ENCODE measurements at places on chromosomes 7 and 10. TPM values are rescaled to one million over a fixed set of nuclear protein-coding genes. Genes with fewer than 3 reads are reported as not detected.

GRCh38 chr10:78072504-78072903 is 38.8 kb downstream of the RPS24 start:
- DNase-seq, result no peak
- no peaks in the 10 kb centered on the region for H3K36me3 ChIP-seq
- no peak overlapping the region for H3K4me3 ChIP-seq
- no peaks in the 10 kb centered on the region for H3K4me1 ChIP-seq

- no peaks in the 10 kb centered on the region for H3K36me3 ChIP-seq
- H3K4me3 ChIP-seq, result no peak overlapping the region
- no peaks in the 10 kb centered on the region for H3K4me1 ChIP-seq
Observed at GRCh38 chr10:10368951-10369576, 648.6 kb upstream of the CELF2 start.

Gene TUBB8
- total RNA-seq, result not detected

Gene AP5Z1
- 26.4 TPM for total RNA-seq

DNA sequence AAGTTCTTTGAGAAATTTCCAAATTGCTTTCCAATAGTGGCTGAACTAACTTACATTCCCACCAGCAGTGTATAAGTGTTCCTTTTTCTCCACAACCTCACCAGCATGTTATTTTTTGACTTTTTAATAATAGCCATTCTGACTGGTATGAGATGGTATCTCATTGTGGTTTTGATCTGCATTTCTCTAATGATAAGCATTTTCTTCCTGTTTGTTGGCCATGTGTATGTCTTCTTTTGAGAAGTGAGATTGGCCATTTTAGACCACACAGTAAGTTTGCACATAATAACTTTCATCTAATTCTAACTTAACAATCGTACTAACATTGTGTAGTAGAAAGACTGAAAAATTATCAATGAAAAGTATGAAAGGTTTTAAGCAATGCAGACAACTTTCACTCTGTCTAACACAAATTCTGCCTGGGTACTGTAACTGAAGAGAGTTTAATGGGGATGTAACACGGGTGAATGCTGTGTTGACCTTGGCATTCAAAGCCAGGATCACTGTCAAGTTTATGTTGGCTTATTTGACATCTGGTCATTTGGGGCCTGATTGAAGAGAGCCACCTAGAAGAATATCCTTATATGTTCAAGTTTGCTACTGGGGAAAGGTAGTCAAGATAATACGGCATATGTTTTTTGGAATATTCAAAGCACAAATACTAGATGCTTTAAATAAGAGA is 50.4 kb downstream of the FAM171A1 start:
- no peaks in the 10 kb centered on the region for H3K27me3 ChIP-seq
- H3K4me1 ChIP-seq, result peaks cover 7% of the 10 kb centered on the region
- H3K36me3 ChIP-seq, result no peaks in the 10 kb centered on the region

DNA sequence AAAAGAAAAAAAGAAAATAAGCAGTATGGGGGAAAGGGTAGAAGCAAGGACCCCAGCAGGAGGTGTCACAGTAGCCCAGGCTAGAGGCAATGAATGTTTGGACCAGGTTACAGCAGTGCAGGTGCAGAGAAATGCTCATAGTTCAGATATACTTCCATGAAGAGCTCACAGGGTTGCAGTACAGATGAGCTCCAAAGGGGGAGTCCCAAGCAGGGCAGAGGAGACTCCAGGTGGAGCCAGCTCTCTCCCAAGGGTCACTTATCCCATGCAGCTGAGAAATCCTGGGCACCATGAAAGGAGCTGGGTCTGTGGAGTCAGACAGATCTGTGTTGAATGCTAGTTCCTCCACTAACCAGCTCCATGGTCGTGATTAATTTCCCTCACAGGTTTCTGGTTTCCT is 174.9 kb downstream of the C7orf25 start:
- DNase-seq, result no peak
- H3K4me1 ChIP-seq, result no peaks in the 10 kb centered on the region
- H3K27ac ChIP-seq, result no peak overlapping the region
- no peaks in the 10 kb centered on the region for H3K36me3 ChIP-seq
- peaks cover 2% of the 10 kb centered on the region for H3K27me3 ChIP-seq

DNA sequence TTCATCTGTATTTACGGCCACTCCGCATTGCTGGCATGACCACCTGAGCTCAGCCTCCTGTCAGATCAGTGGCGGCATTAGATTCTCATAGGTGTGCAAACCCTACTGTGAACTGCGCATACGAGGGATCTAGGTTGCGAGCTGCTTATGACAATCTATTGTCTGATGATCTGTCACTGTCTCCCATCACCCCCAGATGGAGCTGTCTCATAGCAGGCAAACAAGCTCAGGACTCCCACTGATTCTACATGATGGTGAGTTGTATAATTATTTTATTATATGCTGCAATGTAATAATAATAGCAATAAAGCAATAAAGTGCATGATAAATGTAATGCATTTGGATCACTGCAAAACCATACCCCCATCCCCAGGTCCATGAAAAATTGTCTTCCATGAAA is 1172.9 kb upstream of the AUTS2 start:
- no peak overlapping the region for H3K4me3 ChIP-seq
- DNase-seq, result no peak
- no peaks in the 10 kb centered on the region for H3K4me1 ChIP-seq
- H3K27me3 ChIP-seq, result no peaks in the 10 kb centered on the region
- no peaks in the 10 kb centered on the region for H3K36me3 ChIP-seq
- no peak overlapping the region for H3K27ac ChIP-seq

DNA sequence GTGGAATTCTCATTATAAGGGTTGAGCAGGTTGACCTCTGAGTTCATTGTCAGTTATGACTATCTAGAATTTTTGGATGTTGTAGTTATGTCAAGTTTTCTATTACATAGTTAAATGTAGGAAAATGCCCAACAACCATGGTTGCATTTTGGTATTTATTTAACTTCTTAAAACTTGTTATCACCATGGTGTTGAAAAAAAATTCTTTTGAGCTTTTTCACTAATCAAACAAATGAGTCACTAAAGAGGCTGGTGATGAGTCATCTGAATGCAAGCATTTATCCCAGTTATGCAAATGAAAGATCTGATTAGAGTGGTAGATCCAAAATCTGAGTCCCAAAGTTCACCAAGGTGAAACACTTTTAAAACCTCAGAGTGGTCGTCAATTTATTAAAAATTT is 624.7 kb upstream of the IGFBP3 start:
- no peaks in the 10 kb centered on the region for H3K27me3 ChIP-seq
- no peak overlapping the region for H3K4me3 ChIP-seq

GRCh38 chr7:2210551-2211258 is 22.0 kb downstream of the MAD1L1 start:
- H3K27me3 ChIP-seq, result no peaks in the 10 kb centered on the region
- H3K4me1 ChIP-seq, result peaks cover 6% of the 10 kb centered on the region
- H3K27ac ChIP-seq, result no peak overlapping the region
- peaks cover 23% of the 10 kb centered on the region for H3K36me3 ChIP-seq
- no peak for DNase-seq

Gene ASIC3
- total RNA-seq, result 5.5 TPM

Gene SUV39H2
- 51.5 TPM for total RNA-seq

Gene CWF19L1
- 47.5 TPM for total RNA-seq

GRCh38 chr7:126718419-126718818 is 534.3 kb downstream of the GRM8 start:
- H3K4me1 ChIP-seq, result no peaks in the 10 kb centered on the region
- H3K27me3 ChIP-seq, result peaks cover 4% of the 10 kb centered on the region
- no peaks in the 10 kb centered on the region for H3K36me3 ChIP-seq

Gene PDK4
- total RNA-seq, result not detected

- H3K4me1 ChIP-seq, result no peaks in the 10 kb centered on the region
- H3K36me3 ChIP-seq, result no peaks in the 10 kb centered on the region
- no peak for DNase-seq
- H3K27me3 ChIP-seq, result no peaks in the 10 kb centered on the region
- no peak overlapping the region for H3K27ac ChIP-seq
- no peak overlapping the region for H3K4me3 ChIP-seq
Observed at GRCh38 chr7:10205696-10206095, 768.0 kb upstream of the PHF14 start.

GRCh38 chr10:109689785-109690184 is 233.5 kb downstream of the XPNPEP1 start:
- no peak overlapping the region for H3K27ac ChIP-seq
- no peak overlapping the region for H3K4me3 ChIP-seq
- no peaks in the 10 kb centered on the region for H3K4me1 ChIP-seq

DNA sequence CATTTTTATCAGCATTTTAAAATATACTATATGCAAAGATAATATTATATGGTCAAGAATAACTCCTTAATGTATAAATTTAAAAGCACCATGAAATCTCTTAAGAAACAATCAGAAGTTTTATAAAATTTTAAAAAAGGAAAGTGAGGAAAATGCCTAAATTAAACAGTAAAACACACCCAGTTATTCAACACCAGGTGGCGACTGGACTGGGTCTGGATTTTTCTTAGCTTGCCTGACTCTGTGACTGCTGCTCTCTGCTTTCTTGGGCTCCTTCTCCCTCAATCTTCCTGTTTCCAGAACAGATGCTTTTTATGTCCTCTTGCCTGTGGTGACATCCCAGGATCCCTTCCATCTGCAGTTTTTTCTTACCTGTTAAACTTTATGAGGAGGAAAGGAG is 200.3 kb downstream of the BICC1 start:
- no peak overlapping the region for H3K4me3 ChIP-seq
- no peaks in the 10 kb centered on the region for H3K36me3 ChIP-seq
- H3K4me1 ChIP-seq, result no peaks in the 10 kb centered on the region

GRCh38 chr10:120749856-120750566 is 101.2 kb upstream of the WDR11 start:
- no peak for DNase-seq
- peaks cover 2% of the 10 kb centered on the region for H3K4me1 ChIP-seq
- no peak overlapping the region for H3K27ac ChIP-seq

DNA sequence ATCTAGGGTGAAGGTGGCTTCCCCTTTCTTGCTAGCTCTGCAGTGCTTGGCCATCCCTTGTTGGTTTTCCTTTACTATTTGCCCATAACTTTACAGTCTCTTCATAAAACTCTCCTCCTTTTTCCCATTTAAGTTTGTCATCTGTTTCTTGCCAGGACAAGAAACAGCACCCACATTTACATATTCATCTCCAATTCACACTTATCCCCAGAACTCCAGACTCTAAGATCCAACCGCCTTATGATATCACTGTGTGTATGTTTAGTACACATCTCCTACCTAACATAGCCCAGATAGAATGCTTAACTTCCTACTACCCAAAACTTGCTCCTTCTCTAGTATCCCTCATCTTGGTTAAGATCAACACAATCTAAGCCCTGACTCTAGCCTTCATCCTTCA is 622.2 kb downstream of the KCNMA1 start:
- no peak for DNase-seq
- H3K27me3 ChIP-seq, result peaks cover 3% of the 10 kb centered on the region
- H3K27ac ChIP-seq, result no peak overlapping the region
- no peak overlapping the region for H3K4me3 ChIP-seq
- no peaks in the 10 kb centered on the region for H3K4me1 ChIP-seq

- no peak overlapping the region for H3K4me3 ChIP-seq
- no peak for DNase-seq
- H3K27ac ChIP-seq, result no peak overlapping the region
- H3K4me1 ChIP-seq, result no peaks in the 10 kb centered on the region
- H3K36me3 ChIP-seq, result no peaks in the 10 kb centered on the region
- no peaks in the 10 kb centered on the region for H3K27me3 ChIP-seq
Observed at GRCh38 chr7:19920166-19920565, 146.7 kb upstream of the TMEM196 start.

Gene KAT6B
- 20.9 TPM for total RNA-seq

- H3K4me1 ChIP-seq, result peaks cover 16% of the 10 kb centered on the region
- DNase-seq, result no peak
- H3K4me3 ChIP-seq, result no peak overlapping the region
Observed at GRCh38 chr10:43845121-43845520, 196.4 kb upstream of the ZNF32 start.

Gene CPA4
- not detected for total RNA-seq

GRCh38 chr10:130387936-130388580 is 251.9 kb downstream of the GLRX3 start:
- H3K27ac ChIP-seq, result no peak overlapping the region
- no peaks in the 10 kb centered on the region for H3K36me3 ChIP-seq
- H3K4me3 ChIP-seq, result no peak overlapping the region
- H3K4me1 ChIP-seq, result no peaks in the 10 kb centered on the region

DNA sequence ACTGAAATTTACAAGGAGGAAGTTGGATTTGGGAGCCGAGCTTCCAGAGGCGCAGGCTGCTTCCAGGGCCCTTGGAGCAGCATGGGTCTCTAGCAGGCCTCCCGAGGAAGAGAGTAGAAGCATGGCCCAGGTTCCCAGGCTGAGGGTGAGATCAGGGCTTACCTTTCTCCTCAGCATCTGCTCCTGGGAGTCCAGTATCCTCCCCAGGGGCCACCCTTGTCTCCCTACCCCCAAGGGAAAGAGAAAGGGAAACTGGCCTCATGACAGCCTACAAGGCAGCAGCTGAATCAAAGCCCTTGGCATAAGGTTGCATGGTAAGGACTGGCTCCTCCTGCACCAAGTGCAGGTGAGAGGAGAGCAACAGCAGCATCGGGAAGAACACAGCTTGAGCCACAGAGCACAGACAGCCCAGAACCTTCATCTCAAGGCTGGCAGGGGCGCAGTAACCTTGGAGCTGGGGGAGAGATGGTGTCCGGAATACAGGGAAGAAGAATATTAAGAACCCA is 114.5 kb downstream of the MARCHF5 start:
- H3K4me3 ChIP-seq, result no peak overlapping the region
- no peak for DNase-seq
- H3K36me3 ChIP-seq, result no peaks in the 10 kb centered on the region

DNA sequence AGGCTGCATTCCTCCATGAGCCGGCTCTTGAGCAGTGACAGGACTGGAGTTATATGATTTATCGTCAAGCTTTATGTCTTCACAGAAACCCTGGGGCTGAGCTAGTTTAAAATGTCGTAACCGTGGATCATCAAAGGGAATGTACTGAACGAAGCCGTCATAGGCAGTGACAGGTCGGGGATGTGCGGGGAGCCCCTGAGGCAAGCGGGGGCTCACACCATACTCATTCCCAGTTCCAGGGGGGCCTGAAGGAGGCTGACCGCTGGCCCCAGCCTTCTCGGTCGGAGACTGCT is 30.7 kb downstream of the JCAD start:
- no peaks in the 10 kb centered on the region for H3K36me3 ChIP-seq
- H3K27ac ChIP-seq, result no peak overlapping the region
- H3K4me1 ChIP-seq, result peaks cover 34% of the 10 kb centered on the region
- H3K27me3 ChIP-seq, result peaks cover 51% of the 10 kb centered on the region
- no peak for DNase-seq
- H3K4me3 ChIP-seq, result no peak overlapping the region

DNA sequence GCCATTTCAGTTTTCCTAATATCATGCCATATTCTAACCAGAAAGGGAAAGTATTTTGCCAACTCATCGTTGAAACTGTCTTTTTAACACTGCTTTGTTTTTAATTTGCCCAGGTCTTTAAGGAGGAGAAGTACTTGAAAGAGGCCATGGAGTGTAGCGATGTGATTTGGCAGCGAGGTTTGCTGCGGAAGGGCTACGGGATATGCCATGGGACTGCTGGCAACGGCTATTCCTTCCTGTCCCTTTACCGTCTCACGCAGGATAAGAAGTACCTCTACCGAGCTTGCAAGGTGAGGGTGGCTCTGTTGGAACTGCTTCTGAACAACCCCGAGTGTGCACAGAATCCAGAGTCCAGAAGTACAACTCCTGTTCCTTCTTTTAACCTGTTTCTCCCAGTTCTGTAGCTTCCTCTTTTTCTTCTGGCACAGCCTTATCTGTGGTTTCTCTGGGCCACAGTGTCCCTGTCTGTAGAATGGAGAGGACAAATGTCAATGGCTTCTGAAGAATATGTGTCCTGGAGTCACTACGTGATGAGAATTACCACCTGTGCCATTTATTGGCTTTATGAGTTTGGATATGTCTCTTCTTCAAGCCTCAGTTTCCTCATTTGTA is 60.1 kb downstream of the LANCL2 start:
- peaks cover 20% of the 10 kb centered on the region for H3K4me1 ChIP-seq
- H3K4me3 ChIP-seq, result no peak overlapping the region
- peaks cover 19% of the 10 kb centered on the region for H3K36me3 ChIP-seq
- H3K27me3 ChIP-seq, result no peaks in the 10 kb centered on the region

Data from activated CD4-positive, alpha-beta T cell treated with anti-CD3 and anti-CD28 coated beads for 36 hours (primary cell).